ENCODE measurements at places on chromosomes 2 and 18. TPM values are rescaled to one million over a fixed set of nuclear protein-coding genes. Genes with fewer than 3 reads are reported as not detected.

DNA sequence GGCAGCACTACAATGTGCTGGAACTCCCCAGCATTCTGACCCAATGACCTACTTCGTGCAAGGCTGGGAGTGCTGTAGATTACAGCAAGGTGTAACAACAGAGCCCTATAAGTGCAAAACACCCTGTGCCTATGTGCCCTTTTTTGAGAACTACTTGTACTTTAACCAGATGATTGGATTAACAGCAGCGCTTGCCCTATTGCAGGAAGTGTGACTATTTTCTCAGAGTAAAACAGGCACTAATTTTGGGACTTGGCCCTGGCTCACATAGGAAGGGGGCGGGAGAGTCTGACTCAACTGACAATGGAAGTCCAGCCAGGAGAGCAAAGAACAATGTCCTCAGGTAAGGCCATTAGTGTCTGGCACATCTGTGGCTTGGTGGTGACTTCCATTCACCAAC is 35.6 kb upstream of the RNF125 start:
- no peak for DNase-seq

DNA sequence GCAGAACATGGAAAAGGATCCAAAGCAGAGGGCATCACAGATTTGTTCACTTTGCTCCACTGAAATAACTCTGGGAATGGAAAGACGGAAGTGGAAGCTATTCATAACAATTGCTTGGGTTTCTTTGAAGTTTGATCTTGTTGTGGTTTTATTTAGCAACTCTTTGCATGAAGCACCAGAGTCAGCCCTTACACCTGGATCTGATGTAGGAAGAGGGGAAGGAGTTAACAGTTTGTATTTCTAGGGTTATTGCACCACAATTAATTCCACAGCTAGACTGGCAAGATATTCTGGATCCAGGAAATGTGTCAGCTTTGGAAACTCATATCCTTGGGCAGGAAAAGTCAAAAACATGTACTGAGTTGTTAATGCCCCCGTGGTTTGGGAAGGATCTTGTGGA is 1143.4 kb downstream of the CNTNAP5 start:
- DNase-seq = no peak

- DNase-seq = no peak
Observed at GRCh38 chr2:162782138-162782537, 56.4 kb downstream of the KCNH7 start.

GRCh38 chr2:151833984-151834383 is 5.8 kb upstream of the ARL5A start:
- DNase-seq = no peak

DNA sequence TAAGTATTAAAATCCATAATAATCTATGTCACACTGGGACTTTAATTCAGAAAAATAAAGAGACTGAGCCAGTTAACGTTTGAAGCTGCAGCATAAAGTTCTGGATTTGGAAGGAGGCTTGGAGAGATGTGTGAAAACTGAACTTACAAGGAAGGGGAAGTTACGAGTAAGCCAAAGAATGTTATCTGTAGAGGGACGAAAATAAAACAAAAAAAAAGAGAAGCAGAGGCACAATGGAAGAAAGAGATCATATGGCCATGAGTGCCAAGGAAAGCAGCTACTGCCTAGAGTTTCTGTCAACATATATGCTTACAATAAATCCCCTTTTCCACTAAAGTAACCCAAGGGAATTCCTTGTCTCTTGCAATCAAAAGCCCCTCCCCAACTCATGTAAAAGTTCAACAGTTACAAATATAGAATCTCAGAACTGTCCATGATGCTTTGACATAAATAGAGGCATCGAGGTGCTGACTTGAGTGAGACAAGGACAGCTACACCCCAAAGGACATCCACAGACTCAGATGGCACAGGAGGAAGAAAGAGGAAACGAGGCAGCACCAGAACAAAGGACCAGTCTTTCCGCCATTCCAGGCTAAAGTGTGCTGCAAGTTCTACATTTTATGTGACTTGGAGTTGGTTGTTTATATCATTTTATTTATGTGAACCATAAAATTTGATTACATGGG is 16.1 kb upstream of the ARL5A start:
- no peak for DNase-seq

DNA sequence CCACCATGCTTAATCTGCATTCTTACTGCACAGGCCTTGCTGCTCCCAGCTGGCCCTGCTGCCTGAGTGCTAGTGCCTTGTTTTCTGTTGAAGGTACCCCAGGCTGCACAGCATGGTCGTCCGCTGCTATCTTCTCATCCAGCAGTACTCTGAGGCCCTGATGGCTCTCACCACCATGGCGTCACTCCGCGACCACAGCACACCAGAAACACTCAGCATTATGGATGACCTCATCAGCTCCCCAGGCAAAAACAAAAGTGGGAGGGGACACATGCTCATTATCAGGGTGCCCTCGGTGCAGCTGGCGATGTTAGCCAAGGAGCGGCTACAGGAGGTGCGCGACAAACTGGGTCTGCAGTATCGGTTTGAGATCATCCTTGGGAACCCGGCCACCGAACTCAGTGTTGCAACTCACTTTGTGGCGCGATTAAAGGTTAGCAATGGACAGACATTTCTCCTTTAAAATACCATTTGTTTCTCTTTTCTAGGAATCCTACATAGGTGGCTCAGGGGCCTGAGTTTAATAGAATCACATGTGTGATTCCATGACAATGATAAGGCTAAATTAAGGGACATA is 110.5 kb downstream of the ESCO1 start:
- DNase-seq = no peak

DNA sequence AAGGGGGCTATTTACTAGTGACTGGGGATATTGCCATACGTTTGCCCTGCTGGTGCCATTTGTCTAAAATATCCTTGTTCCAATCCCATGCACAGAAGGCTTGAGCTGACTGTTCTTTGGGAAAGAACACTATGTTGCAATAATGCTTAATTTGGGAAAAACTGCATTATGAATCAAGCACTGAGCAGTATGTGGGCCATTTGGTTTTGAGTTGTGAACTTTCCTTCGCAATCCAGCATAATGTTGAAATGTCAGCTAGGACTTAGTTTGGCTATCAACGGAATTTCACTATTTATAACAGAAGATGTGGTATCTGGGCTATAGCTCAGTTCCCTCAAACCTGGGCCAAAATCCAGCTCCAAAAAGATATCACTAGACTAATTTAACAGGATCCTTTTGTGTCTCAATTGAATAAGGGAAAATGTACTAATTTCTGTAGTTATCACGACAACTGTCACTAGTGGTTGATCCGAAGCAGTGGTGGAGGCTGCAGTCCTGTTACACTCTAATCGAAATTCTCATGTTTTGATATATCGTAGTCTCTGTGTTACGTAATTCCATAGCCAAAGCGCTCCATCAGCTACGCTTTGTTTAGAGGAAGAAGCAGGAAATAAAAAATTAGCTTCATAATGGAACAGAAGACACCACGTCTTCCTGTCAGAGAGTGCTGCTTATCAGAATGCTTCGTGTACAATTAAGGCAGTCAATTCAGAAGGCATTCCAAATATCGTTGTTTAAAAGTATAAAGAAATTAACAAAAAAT is 686.8 kb upstream of the SALL3 start:
- no peak for DNase-seq

GRCh38 chr2:216242365-216242764 is 129.9 kb downstream of the MARCHF4 start:
- no peak for DNase-seq

DNA sequence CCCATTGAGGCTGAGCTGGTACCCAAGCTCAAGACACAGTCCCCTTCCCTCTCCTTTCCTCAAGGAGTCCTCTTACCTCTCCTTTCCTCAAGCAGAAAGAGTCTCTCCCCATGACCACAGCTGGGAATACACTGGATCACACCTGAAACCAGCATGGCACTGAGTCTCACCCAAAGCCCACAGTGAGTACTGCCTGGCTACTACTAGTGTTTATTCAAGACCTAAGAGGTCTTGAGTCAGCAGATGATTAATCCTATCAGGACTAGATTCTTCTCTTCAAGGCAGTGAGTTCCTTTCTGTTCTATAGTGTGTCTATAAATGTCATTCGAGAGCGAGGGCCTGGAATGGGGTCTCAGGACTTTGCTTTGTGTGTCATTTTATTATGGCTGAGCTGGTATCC is 111.4 kb downstream of the METTL4 start:
- DNase-seq = no peak

DNA sequence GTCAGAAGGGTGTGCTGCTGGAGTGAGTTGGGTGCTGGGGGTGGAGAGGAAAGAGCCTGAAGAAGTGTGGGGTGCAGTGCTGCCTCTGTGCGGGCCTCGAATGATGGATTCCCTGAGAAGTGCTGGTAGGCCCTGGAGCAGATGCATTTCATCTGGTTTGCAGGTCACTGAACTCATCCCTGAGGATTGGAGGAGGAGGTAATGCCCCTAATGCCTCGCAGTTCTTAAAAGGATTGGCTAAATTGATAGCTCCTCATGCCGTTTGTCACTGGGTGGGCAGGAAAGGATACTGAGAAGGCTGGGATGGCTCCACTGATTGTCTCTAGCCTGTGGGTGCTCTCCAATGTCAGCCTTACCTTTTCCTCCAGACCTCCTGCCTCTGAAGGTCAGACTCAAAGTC is 74.1 kb downstream of the CTIF start:
- DNase-seq = no peak

DNA sequence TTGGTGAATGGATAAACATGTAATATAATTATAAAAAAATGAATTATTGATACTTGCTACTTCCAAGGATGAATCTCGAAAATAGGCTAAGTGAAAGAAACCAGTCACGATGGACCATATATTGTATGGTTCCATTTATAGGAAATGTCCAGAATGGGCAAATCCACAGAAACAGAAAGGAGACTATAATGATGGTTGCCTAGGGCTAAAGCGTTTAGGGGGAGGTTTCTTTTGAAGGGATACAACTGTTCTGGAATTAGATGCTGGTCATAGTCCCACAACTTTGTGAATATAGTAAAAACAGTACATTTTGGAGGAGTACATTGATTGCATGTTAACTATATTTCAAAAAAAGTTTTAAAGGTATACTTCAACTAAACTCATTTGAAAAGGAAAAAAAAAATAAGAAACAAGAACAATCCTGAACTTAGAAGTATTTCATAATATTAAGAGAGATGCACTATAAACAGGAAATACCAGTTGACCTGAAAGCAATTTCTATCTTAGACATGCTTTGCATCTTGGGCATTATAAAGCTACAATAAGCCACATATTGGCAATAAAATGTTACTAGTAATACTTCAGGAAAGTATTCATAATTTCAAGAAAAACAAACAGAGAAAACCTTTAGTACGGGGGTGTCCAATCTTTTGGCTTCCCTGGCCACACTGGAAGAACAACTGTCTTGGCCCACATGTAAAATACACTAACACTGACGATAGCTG is 130.0 kb downstream of the C2orf74 start:
- DNase-seq = no peak

- no peak for DNase-seq
Observed at GRCh38 chr2:68157002-68157401, 686 bp upstream of the PNO1 start.

GRCh38 chr2:237196866-237197618 is 111.4 kb downstream of the COPS8 start:
- DNase-seq = no peak

- DNase-seq = no peak
Observed at GRCh38 chr18:10138719-10139118, 224.9 kb downstream of the VAPA start.

DNA sequence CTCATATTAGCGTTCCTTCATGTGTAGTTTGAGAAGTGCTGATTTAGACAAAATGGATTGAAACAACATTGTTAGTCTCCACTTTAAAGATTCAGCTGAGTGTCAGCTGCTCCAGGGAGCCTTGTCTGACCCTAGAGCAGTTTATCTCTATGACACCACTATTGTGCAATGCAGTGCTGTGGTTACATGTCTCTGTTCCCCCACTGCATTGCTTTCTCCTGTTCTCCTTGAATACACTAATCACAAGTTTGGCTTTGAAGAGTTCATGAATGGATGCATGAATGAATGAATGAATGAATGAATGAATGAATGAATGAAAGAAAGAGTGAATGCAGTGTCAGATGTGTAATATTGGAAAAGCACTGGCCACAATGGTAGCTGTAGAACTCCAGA is 38.3 kb downstream of the GCG start:
- DNase-seq = no peak

- no peak for DNase-seq
Observed at GRCh38 chr2:8452296-8452695, 229.6 kb upstream of the ID2 start.

DNA sequence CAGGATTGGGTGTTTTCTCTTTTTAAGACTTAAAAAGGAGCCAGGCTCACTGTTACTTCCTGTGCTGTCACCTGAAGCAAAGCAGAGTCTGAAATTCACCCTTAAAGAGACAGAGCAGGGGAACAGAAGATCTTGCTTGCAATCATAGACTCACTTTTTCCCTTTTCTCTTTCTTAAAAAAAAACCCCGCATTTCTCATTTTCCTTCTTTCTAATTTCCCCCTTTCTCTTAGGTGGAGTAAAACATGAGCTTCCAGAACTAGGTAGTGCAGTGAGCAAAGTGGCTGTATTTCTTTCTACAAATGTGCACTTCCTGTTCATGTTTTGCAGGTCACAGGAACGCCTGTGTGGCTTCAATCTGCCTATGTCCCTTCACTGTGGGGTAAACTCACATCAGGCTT is 381.2 kb downstream of the LPIN1 start:
- DNase-seq = no peak

DNA sequence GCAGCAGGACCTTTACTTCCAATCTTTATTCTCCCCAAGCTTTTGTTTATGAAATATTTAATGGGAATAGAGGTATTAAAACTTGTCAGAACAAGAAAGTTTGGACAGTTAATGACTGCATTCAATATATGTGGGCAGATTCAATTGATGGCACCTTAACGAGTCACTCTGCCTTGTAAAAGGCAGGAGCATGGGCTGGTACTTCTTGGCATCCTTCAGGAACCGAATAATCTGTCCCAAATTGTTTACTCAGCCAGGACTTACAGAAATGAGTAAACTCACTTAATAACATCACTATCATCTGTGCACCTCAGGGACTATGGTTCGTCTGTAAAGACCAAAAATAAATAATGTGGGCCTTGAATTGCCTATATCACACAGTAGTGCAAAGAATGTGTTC is 1280.3 kb upstream of the TMEFF2 start:
- no peak for DNase-seq

- DNase-seq = no peak
Observed at GRCh38 chr2:178650554-178650953, 156.7 kb downstream of the TTN start.

GRCh38 chr18:45352874-45353273 is 262.4 kb upstream of the SLC14A2 start:
- no peak for DNase-seq

- DNase-seq = no peak
Observed at GRCh38 chr2:234823196-234823876, 128.5 kb upstream of the SH3BP4 start.

Gene SCG2
- total RNA-seq = 1.7 TPM

Gene CCDC178
- total RNA-seq = not detected

Gene ABHD1
- total RNA-seq = 0.46 TPM

Gene PRR30
- total RNA-seq = not detected

Gene ITPRID2
- total RNA-seq = 261 TPM

Gene TLX2
- not detected for total RNA-seq

Gene CCDC102B
- total RNA-seq = 0.92 TPM

Gene NR4A2
- total RNA-seq = 0.85 TPM

Gene BMP10
- not detected for total RNA-seq

Gene ARID5A
- total RNA-seq = 19.3 TPM

Gene TSGA10
- 7.5 TPM for total RNA-seq
